ENCODE measurements at places on chromosomes 11 and 22.
A peak's percentile ranks its signal among the peaks of the same experiment; 100 is the strongest.

DNA sequence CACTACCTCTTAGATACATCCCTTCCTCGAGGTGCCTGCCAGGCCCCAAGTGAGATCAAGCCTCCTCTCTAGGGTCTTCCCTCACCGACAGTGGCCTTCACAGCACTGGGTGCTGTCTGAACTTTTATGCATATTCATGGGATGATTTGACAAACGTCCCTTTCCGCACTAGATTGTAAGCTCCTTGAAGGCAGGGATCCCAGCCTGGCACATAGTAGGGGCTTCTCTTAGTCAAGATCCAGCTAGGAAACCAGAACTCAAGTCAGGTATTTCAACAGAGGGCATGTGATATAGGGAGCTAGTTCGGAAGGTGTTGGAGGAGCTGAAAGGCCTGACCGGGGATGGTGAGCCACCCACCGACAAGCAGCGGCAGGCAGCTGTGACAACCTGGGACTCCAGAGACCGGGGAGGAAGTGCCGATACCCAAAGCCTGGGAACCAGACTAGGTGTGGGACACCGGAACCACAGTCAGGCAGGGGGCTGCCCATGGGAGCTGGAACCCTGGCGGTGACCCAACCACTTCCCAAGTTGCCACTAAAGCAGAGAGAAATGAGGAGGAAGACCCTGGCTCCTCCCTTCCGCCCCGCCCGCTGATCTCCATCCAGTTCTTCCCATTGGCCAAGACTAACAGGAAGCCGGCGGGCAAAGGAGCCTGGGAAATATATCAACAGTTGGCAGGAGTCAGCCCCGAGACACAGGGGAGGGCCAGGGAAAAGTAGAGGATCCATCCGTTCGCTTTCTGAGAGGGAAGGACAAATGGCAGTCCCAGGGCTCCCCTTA lies 39.8 kb upstream of the CD82 start:
- no peak for DNase-seq

GRCh38 chr11:130995266-130995665 lies 79.0 kb upstream of the SNX19 start:
- DNase-seq = no peak

GRCh38 chr22:24594569-24595120 lies 1.8 kb upstream of the LRRC75B start:
- DNase-seq = no peak

DNA sequence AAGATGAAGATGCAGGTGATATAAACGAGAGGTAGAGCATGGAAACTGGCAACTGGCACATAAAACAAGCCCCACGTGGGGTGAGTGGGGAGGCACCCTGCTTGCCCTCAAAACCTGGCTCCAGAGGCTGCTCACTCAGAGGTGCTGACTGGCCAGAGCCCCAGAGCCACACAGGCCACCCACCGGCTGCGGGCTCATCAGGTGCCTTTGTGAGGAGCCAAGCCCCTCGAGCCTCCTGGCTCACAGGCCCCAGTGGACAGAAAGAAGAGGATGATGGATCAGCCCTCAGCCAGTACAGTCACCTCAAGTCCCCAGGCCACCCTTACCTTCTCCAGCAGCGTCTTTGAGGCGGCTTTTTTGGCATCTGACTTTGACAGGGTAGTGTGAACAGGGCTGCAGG lies 6.2 kb downstream of the CHID1 start:
- DNase-seq = no peak

DNA sequence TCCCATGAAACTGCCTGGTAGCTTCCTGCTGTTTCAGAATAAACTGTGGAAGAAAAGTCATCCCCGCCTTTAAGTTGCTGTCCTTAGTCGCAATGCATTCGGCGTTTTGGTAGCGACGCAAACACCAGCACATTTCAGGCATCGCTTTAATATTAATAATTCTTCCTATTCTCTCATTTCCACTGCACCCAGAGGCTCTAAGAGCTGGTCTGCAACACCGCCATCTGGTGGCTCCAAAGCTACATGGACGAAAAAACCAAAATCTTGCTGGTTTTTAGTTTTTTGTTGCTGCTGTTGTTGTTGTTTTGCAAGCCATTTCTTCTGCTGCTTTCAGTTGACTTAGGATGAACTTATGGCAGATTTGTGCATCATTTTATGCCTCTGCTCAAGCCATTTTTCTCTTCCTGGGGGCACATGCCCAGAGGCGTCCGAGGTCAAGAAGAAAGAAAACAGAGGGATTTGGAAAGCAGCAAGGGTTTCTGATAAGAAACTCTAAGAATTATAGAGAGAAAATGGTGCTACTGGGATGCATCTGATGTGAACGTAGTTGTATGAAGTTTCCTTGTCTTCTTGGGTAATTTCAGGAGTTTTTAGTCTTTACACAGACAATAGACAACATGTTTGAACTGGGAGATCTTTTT lies 345.4 kb upstream of the KIRREL3 start:
- DNase-seq = no peak

DNA sequence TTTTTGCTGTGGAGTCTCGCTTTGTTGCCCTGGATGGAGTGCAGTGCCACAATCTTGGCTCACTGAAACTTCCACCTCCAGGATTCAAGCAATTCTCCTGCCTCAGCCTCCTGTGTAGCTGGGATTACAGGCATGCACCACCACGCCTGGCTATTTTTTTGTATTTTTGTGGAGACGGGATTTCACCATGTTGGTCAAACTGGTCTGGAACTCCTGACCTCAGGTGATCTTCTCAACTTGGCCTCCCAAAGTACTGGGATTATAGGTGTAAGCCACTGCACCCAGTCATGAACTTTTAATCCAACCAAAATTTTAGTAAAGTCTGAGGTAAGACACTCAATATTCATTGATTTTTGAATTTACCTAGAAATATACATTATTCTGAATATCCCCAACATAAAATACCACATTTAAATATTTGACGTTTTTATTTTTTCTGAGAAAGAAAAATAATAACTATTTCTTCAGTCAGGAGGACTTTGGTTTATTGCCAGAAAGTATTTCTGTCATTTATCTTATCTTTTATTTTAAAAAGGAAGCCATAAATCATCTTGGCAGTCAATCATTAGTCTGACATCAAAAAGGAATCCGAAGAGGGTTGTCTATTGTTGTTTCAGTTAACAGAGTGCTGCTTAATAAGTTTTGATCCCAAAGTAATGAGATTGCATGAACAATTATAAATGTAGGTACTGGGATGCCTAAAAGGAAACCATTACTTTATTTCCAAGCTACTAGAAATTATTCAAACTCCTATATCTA lies 102.2 kb upstream of the GRIA4 start:
- DNase-seq = no peak

- peak; percentile 35 for DNase-seq
These were observed 5.8 kb downstream of the TRIM29 start for GRCh38 chr11:120131941-120132644.

DNA sequence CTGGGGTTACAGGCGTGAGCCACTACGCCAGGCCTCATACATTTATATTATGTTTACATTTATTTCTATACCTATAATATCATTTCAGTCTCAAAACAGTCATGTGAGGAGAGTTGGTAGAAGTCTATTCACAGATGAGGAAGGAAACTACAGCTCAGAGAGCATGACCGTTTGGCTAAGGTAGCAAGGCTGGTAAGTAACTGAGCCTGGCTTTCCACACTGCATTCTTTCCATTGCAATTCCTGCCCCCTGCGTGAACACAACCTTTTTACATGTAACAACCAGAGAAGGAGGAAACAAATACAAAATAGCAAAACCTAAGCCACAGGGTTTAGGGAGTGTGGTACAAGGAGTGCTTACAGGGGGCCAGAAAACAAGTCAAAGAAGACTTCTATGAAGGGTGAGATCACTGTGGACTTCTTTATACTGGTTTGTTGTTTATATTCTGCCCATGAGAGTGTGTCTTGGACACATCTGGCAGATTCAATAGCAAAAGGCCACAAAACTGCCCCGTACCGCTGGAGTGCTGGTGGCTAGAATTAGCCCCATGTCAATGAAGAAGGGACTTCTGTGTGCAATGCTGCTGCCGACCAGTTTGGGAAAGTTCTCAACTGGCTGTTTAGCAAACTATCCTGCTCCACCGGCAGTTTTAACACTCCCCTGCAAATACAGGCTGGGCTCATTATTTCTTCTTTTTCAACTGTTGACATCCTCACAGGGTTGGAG lies 19.0 kb downstream of the MICAL3 start:
- DNase-seq = no peak

DNA sequence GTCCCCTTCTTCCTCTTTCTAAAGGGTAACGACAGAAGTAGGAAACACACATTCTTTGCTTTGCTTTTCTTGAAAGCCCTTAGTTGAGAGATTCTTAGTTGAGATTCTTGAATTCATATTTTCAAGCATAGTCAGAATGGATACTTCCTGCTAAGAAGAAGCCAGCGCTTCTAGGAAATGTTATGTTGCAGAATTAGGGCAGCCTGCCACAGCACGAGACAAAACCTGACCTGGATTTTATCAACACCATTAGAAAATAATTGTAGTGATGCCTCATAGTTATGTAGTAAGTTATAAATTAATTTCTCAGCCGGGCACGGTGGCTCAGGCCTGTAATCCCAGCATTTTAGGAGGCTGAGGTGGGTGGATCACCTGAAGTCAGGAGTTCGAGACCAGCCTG lies 37.9 kb upstream of the NUP160 start:
- no peak for DNase-seq

- no peak for DNase-seq
These were observed 173.9 kb downstream of the DDX10 start for GRCh38 chr11:108838792-108839105.

GRCh38 chr11:119615003-119615881 lies 113.8 kb downstream of the NECTIN1 start:
- no peak for DNase-seq

DNA sequence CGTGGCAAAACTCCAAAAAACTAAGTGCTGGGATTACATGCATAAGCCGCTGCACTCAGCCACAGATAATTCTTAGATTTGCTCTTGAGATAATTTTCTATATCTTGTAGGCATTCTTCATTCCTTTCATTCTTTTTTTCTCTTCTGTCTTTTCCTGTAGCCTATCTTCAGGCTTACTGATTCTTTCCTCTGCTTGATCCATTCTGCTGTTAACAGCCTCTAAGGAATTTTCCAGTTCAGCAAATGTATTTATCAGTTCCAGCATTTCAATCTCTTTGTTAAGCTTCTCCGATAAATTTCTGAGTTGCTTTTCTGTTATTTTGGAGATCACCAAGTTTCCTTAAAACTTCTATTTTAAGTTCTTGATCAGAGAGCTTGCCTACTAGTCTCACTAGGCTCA lies 46.7 kb downstream of the SMC1B start:
- DNase-seq = no peak

DNA sequence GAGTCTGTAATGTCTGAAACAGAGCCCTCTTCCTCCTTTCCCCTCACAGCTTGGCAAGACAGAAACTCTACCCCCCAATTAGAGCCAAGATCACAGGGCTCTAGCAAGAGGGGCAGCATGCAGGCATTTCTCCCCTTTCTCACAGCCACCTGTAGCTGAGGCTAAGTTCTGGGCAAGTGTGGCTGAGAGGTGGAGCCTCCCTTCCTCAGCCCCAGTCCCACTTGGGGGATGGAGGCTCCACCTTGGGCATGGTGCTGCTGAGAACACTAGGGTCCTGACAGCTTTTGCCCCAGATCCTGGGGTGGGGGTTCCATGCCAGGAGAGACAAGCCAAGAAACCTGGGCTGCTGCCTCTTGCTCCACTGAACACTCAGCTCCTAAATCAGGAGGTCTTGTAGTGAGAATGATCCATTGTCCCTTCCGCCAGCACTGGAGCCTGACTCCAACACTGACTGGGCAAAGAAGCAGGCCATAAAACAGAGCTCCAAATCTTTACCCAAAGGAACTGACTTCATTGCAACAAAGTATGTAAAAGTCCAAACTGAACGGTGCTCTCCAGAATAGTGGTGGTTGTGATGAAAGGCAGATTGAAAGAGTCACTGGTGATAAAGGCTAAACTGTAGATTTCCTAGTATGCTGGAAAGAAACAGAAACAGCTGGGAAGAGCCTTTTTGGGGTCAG lies 25.6 kb downstream of the NARS2 start:
- no peak for DNase-seq

GRCh38 chr11:22566293-22566692 lies 59.3 kb downstream of the FANCF start:
- no peak for DNase-seq

- DNase-seq = no peak
These were observed 1.2 kb downstream of the MS4A4E start for GRCh38 chr11:60241786-60242185.

GRCh38 chr11:131766637-131767036 lies 396.2 kb downstream of the NTM start:
- no peak for DNase-seq
